GM12892 (cell line): ENCODE measurements at places on chromosomes 12 and 14.

GRCh38 chr12:32255588-32255987 lies 143.8 kb upstream of the FGD4 start:
- DNase-seq, result no peak

- no peak for DNase-seq
These were observed 458.0 kb upstream of the ATP2B1 start for GRCh38 chr12:90166671-90167070.

DNA sequence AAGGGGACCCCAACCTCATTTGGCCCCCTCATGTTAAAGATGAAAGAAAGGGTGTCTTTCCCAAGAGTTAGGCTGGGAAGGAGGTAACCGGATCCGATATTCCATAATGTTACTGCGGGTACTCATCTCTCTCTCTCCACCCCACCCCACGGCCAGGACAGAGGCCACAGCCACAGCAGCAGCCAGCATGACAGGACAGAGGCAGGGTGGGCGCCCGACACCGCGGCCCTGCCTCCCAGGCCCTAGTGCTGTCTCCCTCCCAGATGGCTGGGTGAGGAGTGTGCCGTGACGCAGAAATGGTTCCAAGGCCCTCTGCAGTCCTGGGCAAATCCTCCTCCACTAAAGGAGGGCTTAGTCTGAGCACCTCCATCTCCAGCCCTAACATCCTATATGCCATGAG lies 6.2 kb downstream of the SLC6A12 start:
- no peak for DNase-seq

GRCh38 chr12:82507686-82508085 lies 149.4 kb downstream of the METTL25 start:
- DNase-seq, result no peak

DNA sequence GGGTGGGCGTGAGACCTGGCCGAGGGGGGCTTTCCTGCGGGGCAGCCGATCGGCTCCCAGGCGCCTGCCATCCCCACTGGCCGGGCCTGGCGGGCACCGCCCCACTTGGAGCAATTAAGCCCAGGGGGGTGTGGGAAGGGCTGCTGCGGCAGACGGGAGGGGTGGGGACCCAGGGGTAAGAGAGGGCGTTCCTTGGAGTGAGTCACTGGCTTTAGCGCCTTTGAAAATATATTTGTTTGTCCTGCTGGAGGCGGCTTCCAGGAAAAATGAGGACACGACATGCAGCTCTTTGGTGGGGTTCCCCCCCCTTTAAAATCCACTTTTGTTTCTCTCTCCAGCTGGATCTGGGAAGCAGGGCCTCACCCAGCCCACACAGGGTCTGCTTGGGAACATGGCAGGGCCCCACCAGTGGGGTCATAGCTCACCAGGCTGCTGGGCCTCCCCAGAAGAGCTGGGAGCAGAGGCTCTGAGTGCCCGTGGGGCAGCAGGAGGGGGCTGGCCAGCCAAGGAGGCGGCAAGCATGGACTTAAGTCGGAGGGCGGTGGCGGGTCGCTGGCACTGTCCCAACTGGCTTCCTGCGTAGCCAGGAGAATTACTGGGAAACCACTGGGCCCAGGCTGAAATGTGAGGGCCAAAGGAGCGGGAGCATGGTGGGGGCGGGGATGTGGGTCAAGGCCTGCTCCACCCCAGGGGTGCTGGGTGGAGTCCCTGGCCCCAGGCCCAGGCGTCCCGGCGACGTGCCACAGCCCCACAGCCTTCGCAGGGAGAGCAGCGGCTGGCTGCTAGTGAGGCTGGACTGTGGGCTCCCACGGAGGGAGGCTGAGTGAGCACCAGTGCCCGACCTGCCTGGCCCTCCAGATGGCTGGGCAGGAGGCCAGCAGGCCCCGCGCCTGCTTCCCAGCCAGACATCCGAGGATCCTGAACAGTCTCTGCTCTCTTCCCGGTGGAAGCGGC lies 128.0 kb downstream of the RFLNA start:
- no peak for DNase-seq
